ENCODE measurements at places on chromosomes 1 and 21.
A peak's percentile ranks its signal among the peaks of the same experiment; 100 is the strongest.

GRCh38 chr1:27031235-27032118 is 18.8 kb upstream of the TENT5B start:
- DNase-seq = peak; percentile 82

- DNase-seq = no peak
These were observed 43.2 kb downstream of the ELK4 start for GRCh38 chr1:205588636-205589035.

GRCh38 chr1:10108134-10108663 is 75.4 kb downstream of the UBE4B start:
- no peak for DNase-seq

DNA sequence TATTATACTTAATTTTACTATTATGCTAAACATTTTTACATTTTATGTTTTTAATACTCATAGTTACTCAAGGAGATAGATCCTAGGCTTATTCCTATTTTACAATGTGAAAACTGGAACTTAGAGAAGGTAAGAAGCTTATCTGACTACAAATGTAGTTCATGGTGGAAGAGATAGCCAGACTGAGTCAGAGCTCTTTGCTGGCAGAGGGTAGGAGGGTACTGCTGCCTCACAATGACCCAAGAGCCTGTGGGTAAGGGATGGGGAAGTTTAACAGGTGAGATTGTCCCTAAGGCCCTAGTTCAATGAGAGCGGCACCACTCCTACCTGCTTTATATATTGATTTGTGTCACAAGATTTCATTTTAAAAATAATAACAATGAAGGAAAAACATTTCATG is 34.1 kb upstream of the NEK7 start:
- no peak for DNase-seq

DNA sequence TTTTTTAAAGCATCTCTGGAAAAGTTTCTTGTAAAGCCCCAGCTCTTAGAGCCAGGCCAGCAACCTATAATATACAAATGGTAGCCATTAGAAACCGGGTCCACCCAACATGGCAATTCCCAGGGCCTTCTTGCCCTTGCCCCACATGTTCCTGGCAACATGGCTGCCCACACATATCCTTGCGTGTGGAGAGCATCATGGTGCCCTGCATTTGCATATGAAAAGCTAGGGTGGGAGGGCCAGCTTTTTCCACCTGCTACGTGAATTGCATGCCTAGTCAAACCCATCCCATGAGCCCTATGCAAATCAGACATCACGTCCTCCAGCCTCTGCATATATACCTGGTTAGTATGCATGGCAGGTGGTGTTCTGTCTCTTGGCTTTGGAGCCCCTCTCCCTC is 88.2 kb downstream of the RABGAP1L start:
- no peak for DNase-seq

- no peak for DNase-seq
These were observed 717 bp downstream of the UBIAD1 start for GRCh38 chr1:11273595-11274234.

GRCh38 chr21:28590026-28590425 is 402.7 kb downstream of the LTN1 start:
- no peak for DNase-seq

- DNase-seq = no peak
These were observed 56.0 kb upstream of the PLXNA2 start for GRCh38 chr1:208300084-208300770.

DNA sequence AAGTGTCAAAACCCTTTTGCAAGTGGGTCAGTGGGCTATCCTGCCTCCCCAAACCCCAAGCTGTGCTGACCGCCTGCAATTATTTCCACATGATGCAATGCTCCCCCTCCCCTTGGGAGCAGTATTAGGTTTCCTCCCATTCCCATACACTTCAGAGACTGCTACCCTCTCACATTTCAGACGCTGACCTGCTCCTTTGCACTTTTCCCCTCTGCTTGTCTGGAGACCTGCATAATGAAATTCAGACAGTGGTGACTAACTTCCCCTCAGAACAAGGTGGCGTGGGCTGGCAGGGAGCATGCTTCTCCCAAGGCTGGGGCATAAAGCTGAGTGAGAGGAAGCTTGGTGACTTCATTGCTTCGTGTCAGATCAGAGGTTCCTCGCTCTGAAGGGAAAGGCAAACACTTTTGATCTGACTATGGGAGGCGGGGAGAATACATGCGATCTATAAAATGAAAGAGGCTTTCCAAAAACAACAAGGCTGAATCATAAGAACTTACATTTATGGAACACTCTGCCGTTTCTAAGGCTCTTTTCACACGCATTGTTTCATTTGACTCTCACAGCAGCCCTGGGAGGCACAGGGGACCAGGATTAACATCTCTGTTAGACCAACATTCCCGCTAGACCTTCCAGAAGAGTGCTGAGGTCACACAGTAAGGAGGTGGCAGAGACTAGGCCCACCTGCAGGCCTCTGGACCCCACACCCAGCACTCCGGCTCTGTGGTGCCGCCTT is 27.5 kb upstream of the ROR1 start:
- no peak for DNase-seq

DNA sequence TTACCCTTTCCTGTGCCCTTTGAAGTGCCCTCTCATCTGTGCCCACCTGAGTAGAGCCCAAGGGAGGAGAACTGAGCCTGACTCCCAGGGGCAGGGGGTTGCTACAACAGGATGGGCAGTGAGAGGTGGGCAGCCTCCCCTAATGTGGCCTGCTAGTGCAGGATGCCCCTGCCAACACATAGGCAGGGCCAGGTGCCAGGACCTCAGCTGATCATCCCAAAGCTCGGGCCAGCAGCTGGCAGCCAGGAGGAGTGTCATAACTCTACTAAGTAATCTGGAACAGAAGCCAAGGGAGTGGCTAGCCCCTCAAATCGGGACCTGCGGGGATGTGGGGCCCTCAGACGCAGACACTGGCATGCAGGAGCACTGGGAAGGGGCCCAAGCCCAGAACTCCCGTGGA is 208.8 kb upstream of the RAB4A start:
- DNase-seq = no peak

DNA sequence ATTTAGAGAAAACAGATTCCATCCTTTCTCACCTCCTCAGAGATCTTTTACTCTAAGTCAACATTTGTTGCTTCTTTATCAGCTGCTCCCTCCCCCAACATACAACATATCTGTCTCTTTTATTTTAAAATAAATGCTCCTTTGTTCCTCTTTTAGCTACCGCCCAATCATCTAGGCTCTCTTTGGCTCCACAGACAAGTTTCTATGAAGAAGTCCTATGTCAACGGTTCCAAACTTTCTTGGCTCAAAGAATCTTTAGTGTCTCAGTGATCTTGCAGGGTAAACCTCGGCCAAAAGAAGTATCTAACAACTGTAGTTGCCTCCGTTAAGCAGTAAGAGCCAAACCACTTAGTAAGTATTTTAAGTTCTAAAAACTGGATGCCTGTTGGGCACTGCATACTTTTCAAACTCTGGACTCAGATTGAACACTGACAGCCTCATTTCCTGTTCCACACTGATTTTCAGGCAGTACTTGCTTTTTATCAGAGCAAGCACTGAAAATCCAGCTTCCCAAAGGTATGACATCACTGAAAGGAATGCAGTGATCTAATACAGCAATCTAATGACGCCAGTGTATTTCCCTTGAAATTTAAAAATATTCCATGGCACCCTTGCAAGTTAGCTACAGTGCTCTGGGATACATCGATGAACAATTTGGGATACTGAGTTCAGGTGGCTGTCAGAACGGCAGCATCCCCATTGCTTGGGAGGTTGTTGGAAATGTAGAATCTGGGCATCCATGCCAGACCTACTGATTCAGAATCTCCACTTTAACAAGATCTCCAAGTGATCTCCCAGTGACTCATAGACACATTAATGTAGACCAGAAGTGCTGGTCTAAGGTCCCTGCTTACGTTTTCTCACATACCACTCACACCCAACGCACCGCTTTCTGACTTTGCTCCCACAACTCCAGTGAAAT is 26.8 kb downstream of the EGLN1 start:
- no peak for DNase-seq

DNA sequence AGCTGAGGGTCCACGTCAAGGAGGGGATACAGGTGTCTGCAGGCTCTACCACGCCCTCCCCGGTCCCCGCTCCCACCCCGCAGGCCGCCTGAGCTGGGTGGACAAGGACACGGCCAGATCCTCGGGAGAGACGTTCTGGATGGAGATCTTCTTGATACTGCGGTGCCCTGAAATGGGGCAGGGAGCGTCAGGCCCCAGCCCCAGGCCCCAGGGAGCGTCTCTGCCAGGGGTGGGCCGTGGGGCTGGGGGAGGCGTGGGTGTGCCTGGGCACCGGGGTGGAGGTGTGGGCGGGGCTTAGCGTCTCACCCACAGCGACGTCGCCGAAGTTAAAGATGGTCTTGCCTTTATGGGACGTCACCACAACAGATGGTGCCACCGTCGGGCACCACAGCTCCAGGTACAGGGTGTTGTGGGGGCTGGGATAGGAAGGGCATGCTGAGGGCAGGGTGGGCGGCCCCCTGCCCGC is 7.3 kb upstream of the TMEM52 start:
- no peak for DNase-seq

DNA sequence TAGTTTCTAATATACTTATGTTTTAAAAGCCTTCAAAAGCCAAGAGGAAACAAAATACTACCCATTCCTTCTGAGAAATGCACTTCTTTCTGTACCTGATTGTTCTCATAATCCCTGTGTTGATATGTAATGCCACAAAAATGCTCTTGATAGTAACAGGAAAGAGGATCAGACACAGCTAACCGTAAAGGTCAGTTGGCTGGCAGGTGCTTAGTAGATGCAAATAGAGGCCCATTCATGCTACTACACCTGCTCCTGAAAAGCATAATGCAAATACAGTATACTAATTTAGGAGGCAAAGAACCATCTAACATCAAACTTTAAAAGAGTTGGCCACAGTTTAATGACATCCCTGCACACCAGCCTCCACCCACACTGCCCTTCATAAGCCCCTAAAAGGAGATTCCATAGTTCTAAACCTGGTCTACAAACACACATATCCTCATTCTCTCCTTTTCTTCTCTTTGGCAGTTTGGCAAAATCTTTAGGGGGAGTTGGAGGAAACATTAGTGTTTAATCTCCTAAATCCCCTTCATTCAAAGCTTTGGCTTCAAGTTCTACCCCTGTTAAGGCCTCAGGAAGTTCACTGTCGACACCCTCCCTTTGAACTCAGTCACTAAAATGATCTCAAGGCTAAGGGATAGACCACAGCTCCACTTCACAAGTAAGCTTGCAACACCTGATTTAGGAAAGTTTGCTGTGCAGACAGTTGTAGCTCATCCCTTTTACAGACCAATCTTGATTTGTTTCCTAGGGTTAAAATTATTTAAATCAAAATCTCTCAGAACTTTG is 2.9 kb upstream of the CD46 start:
- no peak for DNase-seq

DNA sequence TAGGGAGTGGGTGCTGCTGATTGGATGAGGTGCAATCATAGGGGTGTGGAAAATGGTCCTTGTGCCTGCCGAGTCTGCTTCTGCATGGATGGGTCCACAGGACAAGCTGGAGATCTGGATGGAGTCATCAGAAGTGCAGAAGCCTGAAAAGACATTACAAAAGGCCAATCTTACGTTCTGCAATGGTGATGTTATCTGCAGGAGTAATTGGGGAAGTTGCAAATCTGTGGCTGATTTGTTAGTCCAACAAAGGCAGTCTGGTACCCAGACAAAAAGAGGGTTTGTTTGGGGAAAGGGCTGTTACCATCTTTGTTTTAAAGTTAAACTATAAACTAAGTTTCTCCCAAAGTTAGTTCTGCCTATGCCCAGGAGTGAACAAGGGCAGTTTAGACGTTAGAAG is 166.5 kb downstream of the PGBD5 start:
- DNase-seq = no peak

- DNase-seq = no peak
These were observed 465.3 kb downstream of the RWDD3 start for GRCh38 chr1:95699149-95699953.

DNA sequence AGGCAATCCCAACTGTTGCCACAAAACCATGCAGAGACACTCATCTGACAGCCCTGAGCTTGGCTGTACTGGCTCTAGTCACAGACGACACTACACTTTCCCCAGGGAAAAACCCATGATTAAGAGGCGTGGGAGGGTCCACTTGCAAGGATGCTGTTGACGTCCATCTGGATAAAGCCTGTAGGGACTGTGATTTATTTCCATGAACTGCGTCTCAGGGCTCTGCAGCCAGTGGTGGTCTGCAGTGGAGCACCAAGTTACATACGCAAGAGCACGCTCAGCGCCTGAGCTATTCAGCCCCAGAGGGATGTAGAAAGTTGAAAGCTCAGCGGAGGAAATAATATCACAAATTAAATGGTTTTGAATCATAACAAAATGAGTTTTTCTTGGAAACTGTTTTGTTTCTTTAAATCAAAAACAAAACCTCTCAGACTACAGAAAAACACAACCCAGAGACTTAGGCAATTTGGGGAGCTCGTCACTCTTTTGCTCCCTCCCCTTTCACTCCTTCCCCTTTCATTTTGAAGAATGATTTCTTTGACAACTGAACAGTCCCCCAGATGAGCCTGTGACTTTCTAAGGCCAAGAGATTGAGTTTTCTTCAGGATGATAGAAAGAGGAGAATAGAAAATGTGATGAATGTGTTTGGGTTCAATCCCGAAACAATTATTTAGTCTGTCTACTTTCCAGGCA is 71.2 kb downstream of the NGF start:
- no peak for DNase-seq

DNA sequence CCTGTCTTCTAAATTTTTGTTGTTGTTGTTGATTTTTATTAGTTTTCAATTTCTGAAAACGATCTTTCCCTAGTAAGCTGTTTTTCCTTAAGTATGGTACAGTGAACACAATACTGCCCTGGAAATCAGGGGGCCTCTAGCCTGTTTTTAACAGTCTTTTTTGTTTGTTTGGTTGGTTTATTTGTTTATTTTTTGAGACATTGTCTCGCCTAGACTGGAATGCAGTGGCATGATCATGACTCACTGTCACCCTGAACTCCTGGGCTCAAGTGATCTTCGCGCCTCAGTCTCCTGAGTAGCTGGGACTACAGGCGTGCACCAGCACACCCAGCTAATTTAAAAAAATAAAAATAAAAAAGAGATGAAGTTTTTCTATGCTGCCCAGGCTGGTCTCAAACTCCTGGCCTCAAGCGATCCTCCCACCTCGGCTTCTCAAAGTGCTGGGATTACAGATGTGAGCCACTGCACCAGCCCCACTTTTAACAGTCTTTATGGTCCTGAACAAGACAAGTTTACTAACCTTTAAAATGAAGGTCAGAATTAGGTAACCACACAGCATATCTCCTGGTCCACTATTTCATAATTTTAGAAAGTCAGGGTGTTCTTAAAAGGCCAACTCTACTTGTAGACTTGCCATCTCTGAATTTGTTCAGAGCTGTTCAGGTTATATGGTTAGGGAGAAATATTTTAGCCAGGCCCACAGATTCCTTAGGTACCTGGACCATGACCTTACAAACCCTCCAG is 35.4 kb downstream of the TBCE start:
- no peak for DNase-seq

GRCh38 chr1:82836973-82837680 is 1036.4 kb downstream of the ADGRL2 start:
- no peak for DNase-seq

GRCh38 chr1:12618661-12618964 is 603 bp upstream of the DHRS3 start:
- no peak for DNase-seq

DNA sequence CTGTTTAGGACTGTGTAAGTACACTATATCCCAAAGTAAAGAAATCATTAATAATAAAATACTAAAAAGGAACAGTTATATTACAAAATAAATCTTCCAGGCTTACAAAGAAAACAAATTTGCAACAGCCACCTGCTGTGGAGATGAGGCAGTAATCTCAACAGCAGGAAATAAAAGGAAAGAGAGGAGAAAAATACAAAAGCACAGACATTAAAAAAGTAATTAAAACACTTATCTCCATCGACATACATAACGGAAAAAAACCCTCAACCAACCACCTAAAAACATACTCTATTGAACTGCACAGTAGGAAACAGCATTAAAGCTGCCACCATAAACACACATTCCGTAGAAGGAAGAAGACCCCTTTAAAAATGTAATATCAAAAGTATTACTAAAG is 317.6 kb downstream of the DPYD start:
- DNase-seq = no peak
